ENCODE measurements at places on chromosomes 6 and 20. TPM values are rescaled to one million over a fixed set of nuclear protein-coding genes. Genes with fewer than 3 reads are reported as not detected.
A peak's percentile ranks its signal among the peaks of the same experiment; 100 is the strongest.

- no peak for DNase-seq
Observed at GRCh38 chr6:164453835-164454234, 855.6 kb downstream of the C6orf118 start.

DNA sequence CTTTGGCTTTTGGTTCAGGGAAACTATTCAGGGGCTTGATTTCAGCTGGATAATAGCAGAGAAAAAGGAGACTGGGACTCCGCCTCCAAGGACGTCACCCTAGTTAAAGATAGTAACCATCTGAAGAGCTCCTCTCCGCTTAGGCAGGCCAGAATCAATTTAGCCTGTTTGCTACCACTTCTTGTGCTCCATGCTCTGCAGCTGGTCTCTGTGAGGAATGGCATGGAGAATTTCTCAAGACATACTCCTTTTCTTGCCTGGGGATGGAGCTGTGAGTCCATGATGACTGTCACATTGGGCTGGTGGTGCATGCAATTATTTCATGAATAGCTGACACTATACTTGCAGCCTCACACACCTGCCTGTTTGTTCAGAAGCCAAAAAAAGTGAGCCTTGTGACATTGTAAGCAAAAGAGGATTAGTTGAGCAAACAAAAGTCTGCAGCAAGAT lies 61.4 kb downstream of the TXLNB start:
- DNase-seq, result no peak

- no peak for DNase-seq
Observed at GRCh38 chr6:118764766-118765165, 113.4 kb upstream of the CEP85L start.

DNA sequence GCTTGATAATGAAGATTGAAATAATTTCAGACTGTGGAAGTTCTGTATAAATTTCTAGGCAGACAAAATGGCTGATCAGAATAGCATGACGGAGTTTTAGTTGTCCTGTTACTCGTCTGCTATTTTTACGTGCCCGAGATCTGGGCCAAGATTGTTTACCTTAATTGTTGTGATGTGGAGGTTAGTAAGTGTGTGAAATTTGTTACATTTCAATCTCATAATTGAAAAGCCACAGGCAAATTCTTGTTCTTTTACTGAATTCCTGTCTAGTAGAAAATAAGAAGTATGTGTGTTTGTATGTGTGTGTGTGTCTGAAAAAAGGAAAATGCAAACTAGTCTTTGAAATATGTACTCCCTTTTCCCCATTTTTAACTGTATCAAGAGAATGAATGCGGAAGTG lies 115.2 kb downstream of the UTRN start:
- DNase-seq, result no peak

Gene OR2H1
- not detected for polyA plus RNA-seq

- DNase-seq, result no peak
Observed at GRCh38 chr6:81455641-81456040, 296.8 kb downstream of the TENT5A start.

Gene STX11
- polyA plus RNA-seq, result 0.29 TPM

- no peak for DNase-seq
Observed at GRCh38 chr6:32790306-32790705, 26.5 kb downstream of the HLA-DOB start.

DNA sequence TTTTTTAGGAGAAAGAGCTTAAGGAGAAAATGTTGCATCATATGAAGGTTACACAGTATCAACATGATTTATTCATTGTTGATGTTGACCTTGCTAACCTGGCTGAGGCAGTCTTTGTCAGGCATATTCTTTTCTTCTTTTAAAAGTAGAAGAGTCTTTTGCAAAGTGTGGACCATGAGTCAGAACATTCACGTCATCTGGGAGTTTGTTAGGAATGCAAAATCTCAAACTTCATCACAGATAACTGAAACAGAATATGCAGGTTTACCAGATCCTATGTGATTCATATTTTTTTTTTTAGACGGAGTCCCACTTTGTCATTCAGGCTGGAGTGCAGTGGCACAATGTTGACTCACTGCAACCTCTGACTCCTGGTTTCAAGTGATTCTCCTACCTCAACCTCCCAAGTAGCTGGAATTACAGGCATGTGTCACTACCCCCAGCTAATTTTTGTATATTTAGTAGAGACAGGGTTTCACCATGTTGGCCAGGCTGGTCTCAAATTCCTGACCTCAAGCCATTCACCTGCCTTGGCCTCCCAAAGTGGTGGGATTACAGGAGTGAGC lies 530.4 kb upstream of the BTBD3 start:
- DNase-seq, result no peak

DNA sequence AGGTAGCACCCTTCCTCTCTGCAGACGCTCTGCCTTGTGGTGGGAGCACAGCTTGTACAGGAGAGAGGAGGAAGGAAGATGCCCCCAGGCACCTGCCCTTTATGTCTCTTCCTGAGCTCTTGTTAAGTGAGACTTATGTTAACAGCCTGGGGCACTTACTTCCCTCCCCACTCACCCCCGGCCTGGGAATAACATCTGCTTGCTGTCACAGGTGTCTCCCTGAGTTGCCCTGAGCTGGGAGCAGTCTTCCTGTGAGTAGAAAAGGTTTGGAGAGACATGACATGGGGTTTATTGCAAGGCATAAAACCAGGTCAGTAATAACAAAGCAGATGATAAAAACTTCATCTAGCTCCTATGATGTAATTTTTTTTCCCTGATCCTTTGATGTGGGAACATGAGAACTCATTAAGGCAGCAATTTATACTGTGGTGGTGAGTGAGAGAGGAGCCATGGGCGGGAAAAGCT lies 1.9 kb downstream of the SSTR4 start:
- DNase-seq, result no peak

DNA sequence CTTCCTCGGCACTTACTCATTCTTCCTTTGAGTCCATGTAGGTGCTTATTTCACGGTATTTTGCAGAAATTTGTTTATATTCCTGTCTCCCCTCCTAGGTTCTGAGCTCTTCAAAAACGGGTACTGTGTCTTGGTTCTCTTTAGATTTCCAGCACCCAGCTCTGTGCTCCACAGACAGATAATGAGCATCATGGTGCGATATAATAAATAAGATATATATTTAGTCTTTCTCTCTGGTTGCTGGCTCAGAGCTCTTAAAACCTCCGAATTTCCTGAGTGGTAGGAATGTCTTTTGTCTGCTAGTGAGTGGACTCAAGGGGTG lies 108.1 kb upstream of the GPR6 start:
- DNase-seq, result no peak

DNA sequence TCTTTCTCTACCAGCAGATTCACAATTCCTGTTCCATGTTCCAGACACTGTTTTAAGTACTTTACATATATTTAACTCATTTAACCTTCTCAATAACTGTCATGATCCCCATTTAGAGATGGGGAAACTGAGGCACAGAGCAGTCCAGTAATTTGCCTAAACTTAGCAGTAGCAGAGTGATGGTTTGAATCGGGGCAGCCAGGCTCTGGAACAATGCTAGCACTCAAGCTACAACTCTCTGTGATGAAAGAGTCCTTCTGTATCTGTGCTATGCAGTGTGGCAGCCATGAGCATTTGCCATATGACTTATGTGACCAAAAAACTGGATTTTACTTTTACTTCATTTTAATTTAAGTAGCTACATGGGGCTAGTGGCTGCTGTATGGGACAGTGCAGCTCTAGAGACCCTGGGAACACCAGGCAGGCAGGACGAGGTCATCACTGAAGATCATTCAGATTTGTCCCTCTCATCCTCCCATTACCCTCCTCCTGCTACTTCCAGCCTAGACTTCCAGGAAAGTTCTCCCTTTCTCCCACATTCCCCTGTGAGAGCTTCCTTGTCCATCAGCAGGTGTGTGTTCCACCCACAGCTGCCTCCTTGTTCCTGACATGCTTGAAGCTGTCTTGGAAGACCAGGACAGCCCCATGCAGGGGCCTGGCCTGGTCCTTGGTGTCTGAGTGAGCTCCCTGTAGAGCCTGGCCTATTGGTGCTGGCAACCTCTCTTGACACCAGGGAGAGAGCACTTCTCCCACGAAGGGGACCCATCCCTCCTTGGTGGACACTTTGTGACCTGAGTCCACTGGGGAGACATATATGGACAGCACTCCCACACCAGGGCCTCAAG lies 157.0 kb downstream of the MRPL14 start:
- DNase-seq, result no peak

DNA sequence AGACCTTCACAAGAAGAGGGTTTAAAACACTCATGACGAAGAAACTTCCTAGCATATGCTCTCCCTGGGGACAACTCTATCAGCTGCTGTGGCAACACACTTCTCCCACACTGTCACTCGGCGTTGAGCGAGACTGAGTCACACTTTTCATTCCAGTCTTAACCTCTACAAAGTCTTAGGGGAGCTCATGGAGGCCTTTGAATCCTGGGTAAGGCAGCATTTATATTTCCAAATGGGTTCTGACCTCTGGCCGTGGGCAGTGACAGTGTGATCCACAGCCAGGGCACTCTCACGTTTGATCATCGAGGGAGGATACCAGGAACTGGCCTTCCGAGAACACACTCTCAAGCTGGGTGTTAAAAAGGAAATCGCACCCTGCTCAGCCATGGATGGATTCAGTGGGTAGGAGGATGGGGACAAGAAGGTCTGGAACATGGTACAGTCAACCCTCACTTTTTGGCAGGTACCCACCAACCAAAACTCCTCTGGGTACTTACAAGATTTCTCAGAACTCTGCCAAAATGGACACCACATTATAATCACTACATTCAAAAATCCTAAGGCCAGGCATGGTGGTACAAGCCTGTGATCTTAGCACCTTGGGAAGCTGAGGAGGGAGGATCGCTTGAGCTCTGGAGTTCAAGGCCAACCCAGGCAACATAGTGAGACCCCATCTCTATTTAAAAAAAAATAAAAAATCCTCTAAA lies 19.6 kb downstream of the RRBP1 start:
- DNase-seq, result no peak

Gene NCOA7
- polyA plus RNA-seq, result 11.0 TPM

Gene TSHZ2
- not detected for polyA plus RNA-seq

DNA sequence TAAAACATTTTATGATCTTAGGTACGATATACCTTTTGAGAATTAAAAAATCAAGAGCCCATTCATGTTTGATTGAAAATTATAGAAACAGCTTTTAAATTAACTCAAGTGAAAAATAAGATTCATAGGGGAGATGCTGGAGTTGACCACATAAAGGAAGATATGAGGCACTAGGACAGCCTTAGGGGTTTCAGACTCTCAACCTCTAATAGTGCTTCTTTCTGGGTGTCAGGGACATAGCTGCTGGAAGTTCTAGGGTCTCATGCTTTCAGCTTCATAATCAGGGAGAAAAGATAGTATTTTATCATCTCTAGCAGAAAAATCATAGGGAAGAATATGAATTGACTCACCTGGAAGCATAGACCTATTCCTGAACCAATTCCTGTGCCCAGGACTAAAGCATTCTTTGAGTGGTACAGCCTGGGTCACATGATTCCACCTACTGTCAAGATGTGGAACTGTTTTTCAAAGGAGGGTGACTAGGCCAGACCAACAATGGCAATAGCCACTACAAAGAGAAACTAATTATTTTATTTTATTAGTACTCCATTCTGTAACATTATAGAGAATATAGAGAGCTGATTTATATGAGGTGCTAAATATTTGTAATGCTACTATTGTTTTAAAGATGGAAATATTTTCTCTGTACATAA lies 27.8 kb upstream of the CENPW start:
- peak; percentile 50 for DNase-seq

GRCh38 chr6:138205437-138206094 lies 12.7 kb downstream of the PBOV1 start:
- DNase-seq, result no peak

Gene DST
- polyA plus RNA-seq, result 10.5 TPM

DNA sequence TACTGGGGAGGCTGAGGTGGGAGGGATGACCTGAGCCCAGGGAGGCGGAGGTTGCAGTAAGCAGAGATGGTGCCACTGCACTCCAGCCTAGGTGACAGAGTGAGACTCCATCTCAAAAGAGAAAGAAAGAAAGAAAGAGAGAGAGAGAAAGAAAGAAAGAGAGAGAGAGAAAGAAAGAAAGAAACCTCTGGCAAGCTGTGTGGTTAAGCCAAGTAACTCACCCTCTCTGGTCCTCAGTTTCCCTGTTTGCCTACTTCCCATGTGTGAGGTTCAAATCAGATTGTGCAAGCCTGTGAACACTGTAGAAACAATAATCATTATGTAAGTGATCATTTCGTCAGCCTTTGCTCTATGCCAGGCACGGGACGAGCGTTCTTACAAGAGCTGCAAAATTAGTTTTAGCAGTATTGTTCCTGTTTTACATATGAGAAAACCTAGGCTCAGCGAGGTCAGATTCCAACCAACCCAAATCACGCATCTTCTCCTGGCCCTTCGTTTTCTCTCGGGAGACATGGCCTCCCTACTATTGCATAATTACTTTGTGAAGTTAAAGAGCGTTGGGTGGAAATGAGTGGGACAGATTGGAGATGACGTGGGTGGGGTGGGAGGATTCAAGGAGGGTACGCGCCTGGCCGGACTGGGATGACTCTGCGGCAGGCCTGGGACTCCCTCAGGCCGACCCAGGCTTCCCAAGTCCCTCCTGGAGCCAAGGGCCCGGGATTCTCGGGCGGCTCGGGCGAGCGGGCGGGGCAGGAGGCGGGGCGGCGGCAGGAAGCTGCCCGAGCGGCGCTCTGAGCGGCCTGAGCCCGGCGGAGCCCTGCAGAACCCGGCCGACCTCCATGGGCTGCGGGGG lies at the start of gene SNX21:
Gene SNX21 (plus strand): TSS at position 770 of the 853 bp plus-strand sequence. CDS start 121 bp downstream, outside the sequence.
- DNase-seq, result peak; percentile 61

GRCh38 chr6:109441069-109441816 lies 719 bp downstream of the SMPD2 start:
- DNase-seq, result peak; percentile 59

- DNase-seq, result peak; percentile 20
Observed at GRCh38 chr6:72218125-72218524, 331.8 kb downstream of the RIMS1 start.

Gene DEFB132
- polyA plus RNA-seq, result not detected

DNA sequence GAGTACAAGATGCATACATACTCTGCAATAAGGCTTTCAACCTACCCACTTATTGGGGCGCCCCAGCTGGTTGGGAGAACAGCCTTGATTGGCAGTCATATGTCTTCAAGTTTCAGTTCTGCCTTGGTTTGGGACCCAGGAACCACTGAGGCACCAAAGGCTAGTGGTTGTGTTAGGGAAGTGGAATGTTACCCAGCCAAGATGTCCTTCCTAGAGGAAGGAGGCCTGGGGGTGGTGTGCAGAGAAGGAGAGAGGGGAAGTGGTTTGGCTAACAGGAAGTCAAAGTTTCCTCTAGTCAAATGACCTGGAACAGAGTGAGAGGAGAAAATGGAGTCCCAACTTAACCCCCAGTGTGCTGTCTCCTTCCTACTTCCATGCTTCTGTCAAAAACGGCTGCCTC lies 59.4 kb downstream of the CD164 start:
- DNase-seq, result no peak

GRCh38 chr6:42113936-42114636 lies 28.3 kb downstream of the C6orf132 start:
- no peak for DNase-seq

Gene FAM209B
- 0.40 TPM for polyA plus RNA-seq

DNA sequence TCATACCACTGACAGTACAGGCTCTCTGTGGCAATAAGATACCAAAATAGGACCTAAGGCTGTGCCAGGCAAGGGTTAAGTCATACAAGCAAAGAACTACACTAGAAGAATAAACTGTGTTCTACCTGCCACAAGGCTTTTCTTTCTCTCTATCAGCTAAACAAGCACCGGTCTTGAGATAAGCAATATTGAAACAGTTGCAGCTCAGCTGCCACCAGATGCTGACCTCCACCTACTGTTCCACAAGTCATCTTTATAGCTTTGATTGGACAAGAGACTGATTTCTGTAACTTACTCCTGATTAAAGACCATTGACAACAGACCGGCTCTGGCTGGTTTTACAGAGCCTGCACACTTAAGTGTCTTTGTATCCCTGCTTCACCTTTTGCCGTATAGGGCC lies 24.1 kb downstream of the SCP2D1 start:
- no peak for DNase-seq

- no peak for DNase-seq
Observed at GRCh38 chr6:85406641-85407075, 43.2 kb upstream of the NT5E start.

Gene SAMD3
- polyA plus RNA-seq, result not detected

All from K562 (cell line).